ENCODE measurements at places on chromosomes 12 and 14.

- DNase-seq = no peak
Observed at GRCh38 chr12:74626397-74626796, 88.8 kb downstream of the ATXN7L3B start.

- DNase-seq = no peak
Observed at GRCh38 chr12:42585841-42586216, 3.7 kb downstream of the PRICKLE1 start.

DNA sequence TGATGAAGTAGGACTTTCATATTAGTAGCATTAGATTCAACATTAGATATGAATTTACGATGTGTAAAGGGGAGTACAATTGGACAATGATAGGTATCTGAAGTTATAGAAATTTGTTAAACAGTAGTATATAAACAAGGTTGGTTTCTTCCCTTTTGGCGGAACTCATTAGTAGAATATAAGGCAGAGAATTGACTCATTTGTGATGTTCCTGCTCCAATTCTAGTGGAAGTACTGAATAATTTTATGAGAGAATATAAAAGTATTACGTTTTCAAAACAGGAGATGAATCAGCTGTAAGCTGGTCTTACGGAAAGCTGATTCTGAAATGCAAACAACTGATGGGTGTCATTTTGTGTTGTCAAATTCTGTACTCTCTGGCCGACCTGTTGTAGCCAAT, 13.4 kb downstream of the ZC3H14 start:
- no peak for DNase-seq

DNA sequence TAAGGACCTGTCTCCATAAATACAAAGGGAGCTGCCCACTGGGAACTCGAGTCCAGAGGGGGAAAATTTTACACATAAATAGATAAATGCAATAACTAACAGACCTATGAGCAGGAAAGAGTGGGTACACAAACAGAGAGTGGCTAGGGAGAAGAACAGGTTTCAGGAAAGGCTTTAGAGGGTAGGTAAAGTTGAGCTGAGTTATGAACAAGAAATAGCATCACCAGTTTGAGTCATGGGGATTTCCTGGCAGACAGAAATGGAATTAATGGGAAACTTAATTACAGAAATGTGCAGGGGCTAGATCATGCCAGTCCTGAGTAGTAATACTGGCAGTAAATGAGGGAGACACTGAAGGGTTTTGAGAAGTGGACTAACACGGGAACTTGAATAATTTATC, 58.0 kb upstream of the CCDC175 start:
- no peak for DNase-seq

GRCh38 chr14:38404100-38404541, 148.2 kb upstream of the CLEC14A start:
- no peak for DNase-seq

GRCh38 chr14:39581474-39581873, 149.2 kb upstream of the FBXO33 start:
- DNase-seq = no peak

Data from amygdala (tissue), 56 donors.